ENCODE measurements at places on chromosomes 3 and 15.

DNA sequence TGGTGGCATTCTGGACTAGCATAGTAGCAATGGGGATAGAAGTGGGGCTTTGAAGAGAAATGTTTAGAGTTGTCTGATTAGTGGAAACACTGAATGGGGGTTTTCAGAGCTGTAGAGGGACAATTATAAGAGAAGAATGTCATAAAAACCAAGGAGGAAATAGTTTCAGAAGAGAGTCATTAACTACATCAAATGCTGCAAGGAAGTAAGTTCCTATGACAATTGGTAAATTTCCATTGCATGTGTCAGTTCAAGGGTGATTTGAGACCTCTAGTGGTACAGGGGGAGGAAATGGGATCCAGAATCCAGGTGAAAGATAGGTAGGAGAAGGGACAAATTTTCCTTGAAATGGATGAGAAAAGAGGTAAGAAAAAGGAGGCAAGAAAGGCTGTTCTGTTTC is 68.3 kb upstream of the TBC1D5 start:
- no peak for DNase-seq

GRCh38 chr3:26308454-26308853 is 314.1 kb upstream of the LRRC3B start:
- no peak for DNase-seq

DNA sequence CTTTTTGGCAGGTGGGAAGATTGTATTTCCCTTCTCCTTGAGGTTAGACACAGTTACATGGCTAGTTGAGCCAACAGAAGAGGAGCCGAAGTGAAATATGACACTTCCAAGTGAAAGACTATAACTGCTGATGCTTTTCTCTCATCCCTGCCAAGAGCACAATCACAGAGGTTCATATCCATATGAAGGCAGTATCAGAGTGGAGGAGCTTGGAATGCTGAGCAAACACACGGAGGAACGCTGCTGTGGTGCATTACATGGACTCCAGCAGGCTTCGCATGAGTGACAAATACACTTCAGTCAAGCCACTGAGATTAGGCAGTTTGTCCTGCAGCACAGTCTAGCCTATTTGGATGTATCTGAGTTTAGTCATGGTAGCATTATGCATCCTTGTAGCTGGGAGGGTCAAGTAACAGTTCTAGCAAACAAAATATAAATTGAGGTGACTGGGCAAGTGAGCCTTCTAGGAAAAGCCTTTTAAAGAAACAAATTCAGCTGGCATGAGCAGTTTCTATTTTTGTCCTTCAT is 5.4 kb downstream of the IQCF6 start:
- DNase-seq, result no peak

- DNase-seq, result peak; percentile 83
Measured at GRCh38 chr3:42122261-42123011, 31.3 kb downstream of the TRAK1 start.

DNA sequence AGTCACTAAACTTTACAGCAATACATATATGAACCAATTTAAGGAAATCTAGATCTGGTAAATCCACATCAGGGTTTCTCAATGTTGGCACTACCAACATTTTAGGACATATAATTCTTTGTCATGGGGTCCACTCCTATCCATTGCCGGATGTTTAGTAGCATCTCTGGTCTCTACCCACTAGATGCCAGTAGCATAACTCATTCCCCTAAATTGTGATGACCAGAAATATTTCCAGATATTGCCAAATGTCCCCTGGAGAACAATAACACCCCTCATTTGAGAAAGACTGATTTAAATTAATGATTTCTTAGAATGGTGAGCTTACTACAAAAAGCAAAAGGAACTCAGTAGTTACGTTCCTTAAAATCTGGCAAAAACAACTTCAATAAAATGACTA is 23.1 kb upstream of the ANKRD28 start:
- peak; percentile 37 for DNase-seq

DNA sequence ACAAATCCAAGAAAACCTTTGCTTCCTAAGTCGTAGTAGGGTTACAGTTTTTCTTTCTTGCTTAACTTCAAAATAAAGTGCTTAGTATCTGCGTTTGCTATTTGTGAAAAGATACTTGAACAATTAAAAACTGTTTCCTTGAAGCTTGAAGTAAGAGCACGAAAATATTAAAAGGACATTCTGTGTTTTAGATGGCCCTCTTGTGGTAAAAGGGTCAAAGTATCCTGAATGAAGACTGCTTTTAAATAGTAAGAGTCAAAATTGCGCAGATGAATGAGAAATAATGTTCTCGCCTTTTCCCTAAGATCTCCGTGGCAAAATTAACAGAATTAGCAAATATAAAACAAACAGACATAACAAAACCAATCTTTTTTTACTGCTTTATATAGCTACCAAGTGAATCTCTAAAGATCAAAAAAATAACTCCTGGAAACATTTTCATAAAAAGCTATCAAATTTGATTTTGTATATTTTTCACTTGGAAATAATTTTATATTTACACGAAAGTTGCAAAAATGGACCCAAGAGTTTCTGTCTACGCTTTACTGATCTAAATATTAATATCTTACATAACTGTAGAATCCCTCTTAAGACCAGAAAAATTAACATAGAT is 175.4 kb downstream of the MBNL1 start:
- DNase-seq, result peak; percentile 71

DNA sequence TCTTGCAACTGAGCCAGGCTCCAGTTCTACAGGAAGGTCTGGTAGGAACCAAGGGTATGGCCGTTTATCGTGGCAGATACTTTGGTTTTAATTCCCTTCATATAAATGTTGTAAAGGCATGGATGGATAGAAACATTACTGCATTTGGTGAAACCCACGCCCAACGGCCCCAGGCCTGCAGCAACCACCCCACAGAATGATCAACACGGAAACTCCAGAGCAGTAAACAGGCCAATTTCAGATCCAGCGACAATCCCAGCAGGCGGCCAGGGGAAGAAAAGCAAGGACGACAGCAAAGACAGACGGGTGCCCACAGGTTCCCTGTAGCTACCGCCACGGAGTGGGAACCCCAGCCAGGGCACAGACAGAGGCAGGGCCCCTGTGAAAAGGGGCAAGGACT is 32.6 kb upstream of the PCSK6 start:
- no peak for DNase-seq

DNA sequence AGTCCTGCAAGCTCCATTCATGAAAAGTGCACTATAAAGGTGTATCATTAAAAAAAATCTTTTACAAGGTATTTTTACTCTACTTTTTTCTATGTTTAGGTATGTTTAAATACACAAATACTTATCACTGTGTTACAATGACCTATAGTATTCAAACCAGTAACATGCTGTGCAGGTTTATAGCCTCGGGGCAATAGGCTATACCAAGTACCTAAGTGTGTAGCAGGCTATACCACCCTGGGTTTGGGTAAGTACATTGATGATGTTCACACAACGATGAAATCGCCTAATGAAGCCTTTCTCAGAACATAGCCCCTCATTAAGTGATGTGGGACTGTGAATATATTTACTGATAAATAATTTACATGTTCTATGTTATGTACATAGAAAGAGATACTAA is 104.6 kb downstream of the ATP1B3 start:
- no peak for DNase-seq

- no peak for DNase-seq
Measured at GRCh38 chr3:187456250-187456649, 88.1 kb downstream of the RTP4 start.

- no peak for DNase-seq
Measured at GRCh38 chr3:12430086-12430485, 54.2 kb upstream of the TSEN2 start.

- DNase-seq, result no peak
Measured at GRCh38 chr3:141153679-141153966, 78.0 kb upstream of the PXYLP1 start.

GRCh38 chr3:156750191-156750873 is 75.8 kb upstream of the LEKR1 start:
- DNase-seq, result peak; percentile 98

DNA sequence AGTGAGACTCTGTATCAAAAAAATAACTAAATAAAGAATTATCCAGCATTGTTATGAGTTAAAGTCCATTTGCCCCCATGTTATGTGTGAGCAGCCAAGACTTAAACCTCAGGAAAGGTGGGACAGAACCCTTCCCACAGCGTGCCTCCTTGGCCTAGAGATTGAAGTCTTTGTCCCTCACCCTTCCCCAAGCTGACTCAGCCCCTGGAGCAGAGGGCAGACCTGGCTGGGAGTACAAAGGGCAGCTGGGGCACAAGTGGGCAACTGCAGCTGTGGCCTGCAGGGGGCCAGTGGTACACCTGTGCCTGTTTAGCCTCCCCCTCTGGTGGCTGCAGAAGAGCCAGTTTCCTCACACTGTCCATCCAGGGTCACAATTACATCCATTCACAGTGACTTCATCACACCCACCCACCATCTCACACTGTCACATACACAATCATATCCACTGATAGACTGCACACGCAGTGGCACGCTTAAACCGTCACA is 940 bp upstream of the ACY1 start:
- peak; percentile 62 for DNase-seq

DNA sequence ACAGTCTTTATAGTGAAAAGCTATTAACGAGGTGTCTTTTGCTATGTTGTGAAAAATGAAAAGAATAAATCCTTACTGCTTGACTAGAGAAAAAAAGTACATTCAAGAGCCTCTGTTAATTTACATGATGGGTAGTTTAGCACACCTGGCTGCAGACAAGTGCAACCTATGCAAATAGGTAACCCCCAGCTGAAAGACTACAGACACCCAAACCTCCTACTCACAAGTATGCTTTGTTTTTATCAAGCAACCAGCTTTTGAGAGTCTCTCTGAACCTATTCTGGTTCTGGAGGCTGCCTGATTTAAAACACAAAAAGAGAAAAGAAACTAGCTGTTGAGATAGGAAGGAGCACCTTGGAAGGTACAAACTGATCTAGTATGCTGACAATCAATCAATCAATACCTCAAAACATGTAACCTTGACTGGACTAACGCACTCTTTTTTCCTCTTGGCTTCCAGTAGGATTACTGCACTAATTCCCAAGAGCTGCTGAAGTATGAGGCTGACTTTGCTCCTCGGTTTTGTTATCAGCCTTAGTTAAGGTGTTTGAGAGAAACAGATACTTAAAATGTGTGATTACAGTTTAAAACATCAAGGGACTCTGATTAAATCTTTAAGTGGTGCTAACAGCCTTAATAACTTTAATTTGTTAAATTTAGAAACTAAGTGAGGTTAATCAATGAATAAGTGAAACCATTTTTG is 63.6 kb downstream of the OSBPL10 start:
- DNase-seq, result no peak

DNA sequence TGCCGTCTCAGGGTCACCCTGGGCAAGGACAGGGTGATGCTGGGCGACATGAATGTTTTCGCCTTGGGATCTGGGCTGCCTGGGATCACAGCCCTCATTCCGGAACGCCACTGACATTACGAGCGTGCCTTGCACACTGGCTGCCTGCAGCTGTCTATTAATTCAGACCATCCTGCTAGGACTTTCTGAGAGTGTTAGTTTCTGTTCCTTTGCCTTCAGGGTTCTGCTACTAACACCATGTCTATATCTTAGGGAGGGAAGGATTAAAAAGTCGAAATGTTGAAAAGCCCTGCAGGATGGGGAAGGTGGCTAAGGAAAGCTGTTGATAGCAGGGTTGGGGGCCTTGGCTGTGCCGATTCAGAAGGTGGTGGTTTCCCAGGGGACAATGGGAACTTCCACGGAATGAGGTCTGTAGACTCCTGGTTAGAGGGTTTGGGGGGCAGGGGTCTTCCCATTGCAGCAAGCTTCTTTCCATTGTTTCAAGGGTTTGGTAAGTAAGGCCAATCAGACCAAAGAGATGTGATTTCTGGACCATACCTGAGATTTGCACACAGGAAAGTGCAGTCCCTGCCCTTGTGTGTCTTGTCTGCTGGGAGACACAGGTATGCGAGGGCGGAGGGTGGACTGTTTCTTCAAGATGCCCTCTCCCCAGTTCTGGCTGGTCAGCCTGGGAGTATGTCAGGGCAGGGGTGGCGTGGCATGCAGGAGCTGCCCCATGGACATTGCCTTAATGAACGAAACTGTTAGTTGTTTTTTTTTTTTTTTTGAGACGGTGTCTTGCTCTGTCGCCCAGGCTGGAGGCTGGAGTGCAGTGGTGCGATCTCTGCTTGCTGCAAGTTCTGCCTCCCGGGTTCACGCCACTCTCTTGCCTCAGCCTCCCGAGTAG is 50.9 kb downstream of the RGMA start:
- DNase-seq, result no peak

DNA sequence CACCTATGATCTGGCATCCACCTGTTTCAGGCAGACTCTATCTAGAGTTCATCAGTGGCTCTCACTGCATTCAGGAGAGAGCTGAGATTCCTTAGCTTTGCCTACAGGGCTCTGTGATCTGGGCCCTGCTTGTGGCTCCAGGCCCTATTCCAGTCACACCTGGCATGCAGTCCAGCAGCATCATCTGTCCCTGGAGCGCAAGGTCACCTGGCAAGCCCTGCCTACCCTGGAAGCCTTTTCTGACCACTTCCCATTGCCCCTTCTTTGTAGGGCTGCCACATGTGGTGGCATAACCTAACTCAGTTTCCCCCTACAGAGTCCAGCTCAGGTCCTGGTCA is 115.1 kb upstream of the PLXNA1 start:
- DNase-seq, result no peak

DNA sequence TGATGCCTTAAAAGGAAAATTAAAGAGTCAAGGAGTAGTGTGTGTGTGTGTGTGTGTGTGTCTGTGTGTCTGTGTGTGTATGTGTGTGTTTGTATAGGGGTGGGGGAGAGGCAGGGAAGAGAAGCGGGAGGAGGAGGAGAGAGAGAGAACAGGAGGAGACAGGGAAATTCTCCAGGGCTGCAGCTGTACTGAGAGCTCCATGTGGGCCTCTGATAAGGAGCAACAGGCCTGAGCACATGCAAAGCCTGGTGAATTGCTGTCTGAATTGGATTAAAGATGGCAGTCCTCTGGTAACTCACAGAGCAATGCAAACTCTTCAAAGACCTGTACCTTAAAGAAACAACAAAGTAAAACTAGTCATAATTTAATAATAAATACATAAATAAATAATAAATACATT is 70.6 kb downstream of the SEMA6D start:
- DNase-seq, result no peak

GRCh38 chr3:196585044-196585757 is 16.7 kb downstream of the FBXO45 start:
- peak; percentile 18 for DNase-seq

DNA sequence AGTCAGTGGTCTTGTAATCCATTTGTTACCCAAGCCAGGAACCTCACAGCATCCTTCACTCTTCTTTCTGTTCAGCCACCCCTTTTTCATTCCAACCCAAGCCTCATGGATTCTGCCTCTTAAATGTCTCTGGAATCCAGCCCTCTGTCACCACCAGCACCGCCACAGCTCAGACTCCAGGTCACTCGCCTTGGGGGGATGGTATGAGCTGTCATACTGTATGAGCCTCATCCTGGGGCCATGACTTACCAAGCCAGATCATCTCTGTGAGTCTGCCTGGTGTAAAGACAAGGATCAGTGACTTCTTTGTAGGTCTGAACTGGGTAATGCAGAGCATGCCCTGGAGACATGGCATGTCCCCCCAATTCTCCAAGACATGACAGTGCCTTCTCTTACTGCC is 79.6 kb downstream of the PGPEP1L start:
- no peak for DNase-seq
